ENCODE measurements at places on chromosomes 11 and 22.

DNA sequence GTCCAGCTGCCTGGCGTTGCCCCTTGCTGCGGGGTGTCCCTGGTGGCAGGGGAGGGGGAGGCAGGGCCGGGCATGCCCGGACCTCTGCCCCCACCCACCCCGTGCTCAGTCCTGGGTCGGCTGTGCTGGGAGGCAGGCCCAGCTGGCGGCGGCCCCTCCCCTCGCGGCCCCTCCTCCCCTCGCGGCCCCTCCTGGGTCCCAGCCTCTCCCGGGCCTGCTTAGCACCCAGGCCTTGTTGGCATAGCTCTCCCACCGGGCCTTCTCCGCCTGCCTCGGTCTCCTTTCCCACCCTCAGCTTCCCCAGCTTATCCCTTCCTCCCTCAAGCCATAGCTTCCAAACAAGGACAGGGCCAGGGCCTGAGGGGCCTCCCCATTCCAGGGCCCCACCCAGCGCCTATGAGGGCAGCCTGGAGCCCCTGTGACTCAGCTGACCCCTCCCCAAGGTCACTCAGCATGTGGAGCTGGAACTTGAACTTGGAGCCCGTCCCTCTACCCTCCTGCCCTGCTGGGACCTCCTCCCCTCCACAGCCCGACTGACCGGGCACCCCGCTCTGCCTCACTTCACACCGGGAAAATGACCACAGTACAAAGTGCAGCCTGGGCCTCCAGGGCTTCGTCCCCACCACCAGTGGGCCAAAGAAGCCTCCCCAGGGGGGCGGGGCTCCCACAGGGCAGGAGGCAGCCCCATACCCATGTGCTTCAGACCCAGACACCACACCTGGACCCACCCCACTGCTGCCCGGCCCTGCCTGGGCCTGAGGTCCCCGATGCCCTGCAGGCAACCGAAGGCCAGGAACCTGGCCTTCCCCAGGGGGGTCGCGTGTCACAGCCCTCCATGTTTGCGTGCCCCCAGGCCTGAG lies 1.2 kb downstream of the EPS8L2 start:
- H3K27ac ChIP-seq: peak overlapping the region; percentile 71
- peaks cover 14% of the 10 kb centered on the region for H3K27me3 ChIP-seq
- DNase-seq: peak; percentile 84
- peak overlapping the region; percentile 58 for H3K4me3 ChIP-seq
- peaks cover 38% of the 10 kb centered on the region for H3K4me1 ChIP-seq

- DNase-seq: no peak
- H3K4me1 ChIP-seq: no peaks in the 10 kb centered on the region
- no peak overlapping the region for H3K27ac ChIP-seq
- H3K27me3 ChIP-seq: no peaks in the 10 kb centered on the region
These were observed 245.6 kb downstream of the BLID start for GRCh38 chr11:121870206-121871045.

DNA sequence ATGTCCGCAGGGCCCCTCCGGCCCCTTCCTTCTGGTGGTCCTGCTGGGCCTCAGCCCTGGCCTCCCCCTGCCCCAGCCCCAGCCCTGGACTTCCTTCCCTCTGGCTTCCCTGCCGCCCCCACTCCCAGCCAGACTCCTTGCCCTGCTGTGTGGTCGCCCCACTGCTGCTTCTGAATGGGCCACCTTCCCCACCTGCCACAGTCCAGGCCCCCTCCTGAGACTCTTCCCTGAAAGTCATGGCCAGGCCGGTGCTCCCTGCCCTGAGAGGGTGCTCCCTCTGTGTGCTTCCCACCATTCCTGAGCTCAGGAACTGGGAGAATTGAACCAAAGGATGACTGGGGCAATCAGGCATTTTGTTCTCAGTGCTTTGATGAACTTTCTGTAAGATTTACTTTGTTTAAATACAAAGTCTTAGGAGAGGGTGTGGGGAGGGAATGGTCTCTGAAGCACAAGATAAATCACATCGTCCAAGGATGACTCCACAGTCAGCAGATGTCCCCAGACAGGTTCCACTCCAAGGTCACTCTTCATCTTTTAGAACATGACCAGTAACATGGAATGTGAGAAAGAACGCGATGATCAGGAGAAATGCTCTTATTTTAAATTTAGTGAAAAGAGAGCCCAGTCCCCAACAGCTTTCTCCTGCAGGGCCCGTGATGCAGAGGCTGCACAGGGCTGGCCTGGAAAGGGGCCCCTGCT lies 774 bp downstream of the APOBEC3D start:
- H3K4me3 ChIP-seq: peak overlapping the region; percentile 60
- peak overlapping the region; percentile 80 for H3K27ac ChIP-seq
- no peak for DNase-seq
- H3K4me1 ChIP-seq: peaks cover 5% of the 10 kb centered on the region
- H3K27me3 ChIP-seq: no peaks in the 10 kb centered on the region

- no peak overlapping the region for H3K27ac ChIP-seq
- H3K27me3 ChIP-seq: no peaks in the 10 kb centered on the region
- DNase-seq: no peak
- H3K36me3 ChIP-seq: peaks cover 46% of the 10 kb centered on the region
These were observed 22.2 kb downstream of the MYBPC3 start for GRCh38 chr11:47329987-47330931.

GRCh38 chr11:17697175-17697949 lies 22.0 kb upstream of the MYOD1 start:
- H3K4me1 ChIP-seq: no peaks in the 10 kb centered on the region
- no peaks in the 10 kb centered on the region for H3K36me3 ChIP-seq
- no peak overlapping the region for H3K27ac ChIP-seq
- no peak overlapping the region for H3K4me3 ChIP-seq
- no peak for DNase-seq

GRCh38 chr11:90536301-90536700 lies 313.5 kb upstream of the CHORDC1 start:
- H3K36me3 ChIP-seq: no peaks in the 10 kb centered on the region
- no peak overlapping the region for H3K4me3 ChIP-seq
- no peaks in the 10 kb centered on the region for H3K4me1 ChIP-seq
- H3K27ac ChIP-seq: no peak overlapping the region
- H3K27me3 ChIP-seq: no peaks in the 10 kb centered on the region

DNA sequence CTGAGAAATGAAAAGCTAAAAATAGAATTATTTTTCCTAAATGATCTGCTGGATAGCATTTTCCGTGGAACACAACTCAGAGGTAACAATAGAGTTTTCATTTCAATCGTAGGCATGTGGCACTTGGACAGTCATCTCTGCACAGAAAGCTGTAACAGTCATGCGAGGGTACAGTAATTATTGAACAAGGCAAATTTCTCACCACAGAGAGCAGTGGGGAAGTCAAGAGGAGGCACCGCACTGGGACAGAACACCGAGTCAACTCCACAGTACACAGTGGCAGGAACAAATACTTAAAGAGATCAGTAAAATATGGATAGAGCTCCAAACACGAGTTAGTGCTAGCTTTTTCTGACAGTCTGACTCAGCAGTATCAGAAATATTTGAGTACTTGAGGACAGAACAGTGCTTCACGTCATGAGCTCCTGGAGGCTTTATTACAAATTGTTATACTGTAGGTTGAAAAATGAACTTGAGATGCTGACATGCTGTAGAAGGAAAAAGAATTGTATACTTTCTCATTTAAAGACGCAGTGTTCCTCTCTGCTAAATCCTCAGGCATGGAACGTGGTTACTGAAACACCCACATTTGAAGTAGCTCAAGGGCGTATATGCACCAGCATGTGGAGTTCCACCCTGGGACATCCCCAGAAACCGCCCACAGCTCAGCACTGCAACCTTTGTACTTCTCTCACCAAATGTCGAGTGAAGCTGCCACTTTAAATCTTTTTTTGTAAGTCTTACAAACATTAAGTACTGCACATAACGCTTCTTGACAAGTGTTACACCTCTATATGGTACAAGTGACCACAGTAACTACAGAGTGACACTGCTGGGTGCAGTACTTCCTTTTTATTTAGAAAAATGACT lies 27.4 kb upstream of the YPEL1 start:
- H3K4me1 ChIP-seq: no peaks in the 10 kb centered on the region
- peak; percentile 45 for DNase-seq
